ENCODE measurements at places on chromosomes 6 and 20.

GRCh38 chr6:28167068-28167467 is 25.4 kb downstream of the ZKSCAN8 start:
- no peak for DNase-seq

- DNase-seq, result peak; percentile 48
Observed at GRCh38 chr20:50023116-50023805, 40.5 kb downstream of the SNAI1 start.

DNA sequence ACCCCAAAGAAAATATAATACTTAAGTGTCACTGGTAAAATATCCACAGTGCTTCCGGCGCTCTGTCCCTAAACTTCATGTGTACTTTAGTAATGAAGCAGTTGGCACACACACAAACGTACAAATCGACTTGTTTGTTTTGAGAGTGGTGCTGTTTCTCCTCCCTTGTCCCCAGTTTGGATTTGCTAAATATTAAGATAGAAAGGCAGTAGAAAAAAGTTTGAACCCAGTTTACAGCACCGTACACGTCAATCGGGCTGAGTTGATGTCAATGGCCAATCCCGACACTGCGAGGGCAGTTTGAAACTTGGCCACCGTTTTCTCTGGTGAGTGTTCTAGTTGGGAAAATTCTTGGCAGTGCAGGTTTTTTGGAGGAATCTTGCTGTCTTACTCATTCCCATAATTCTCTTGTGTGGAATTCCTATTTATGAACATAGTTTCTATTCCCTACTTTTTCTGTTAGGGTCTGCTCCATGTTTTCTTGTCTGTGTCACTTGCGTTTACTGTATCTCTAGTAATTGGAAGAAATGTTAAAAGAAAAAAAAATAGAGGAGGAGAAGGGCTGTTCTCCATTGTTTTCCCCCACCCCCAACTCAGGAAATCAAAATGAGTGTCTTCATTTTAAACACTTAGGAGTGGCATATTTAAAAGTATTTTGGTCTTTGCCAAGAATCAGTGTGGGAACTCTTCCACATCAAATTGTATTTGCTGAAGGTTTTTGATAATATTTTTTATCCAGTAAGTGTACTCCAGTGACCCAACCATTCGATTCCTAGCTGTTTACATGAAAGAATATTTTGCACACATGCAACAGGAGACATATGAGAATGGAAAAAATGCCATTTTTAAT is 72.3 kb downstream of the OR2B2 start:
- DNase-seq, result peak; percentile 66

DNA sequence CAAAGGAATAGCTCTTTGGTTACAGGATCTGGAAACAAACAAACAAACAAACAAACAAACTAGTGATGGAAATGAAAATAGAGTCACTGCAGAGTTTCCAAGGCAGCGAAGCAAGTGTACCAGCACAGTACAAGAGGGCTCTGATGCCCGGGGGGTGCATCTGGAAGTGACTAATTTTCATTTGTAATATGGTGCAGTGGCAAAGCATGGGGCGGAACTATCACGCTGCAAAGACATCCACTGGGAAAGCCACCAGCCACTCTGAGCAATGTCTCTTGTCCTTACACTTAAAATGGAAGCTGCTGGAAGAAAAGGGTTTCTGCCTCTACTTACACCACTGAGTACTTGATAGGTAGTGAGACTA is 44.4 kb upstream of the NEDD9 start:
- DNase-seq, result no peak

- DNase-seq, result peak; percentile 27
Observed at GRCh38 chr6:14012313-14013030, 87.7 kb downstream of the RNF182 start.

GRCh38 chr20:25056690-25057233 is 1.2 kb downstream of the ACSS1 start:
- no peak for DNase-seq

GRCh38 chr6:127272576-127272975 is 5.9 kb downstream of the RNF146 start:
- no peak for DNase-seq

DNA sequence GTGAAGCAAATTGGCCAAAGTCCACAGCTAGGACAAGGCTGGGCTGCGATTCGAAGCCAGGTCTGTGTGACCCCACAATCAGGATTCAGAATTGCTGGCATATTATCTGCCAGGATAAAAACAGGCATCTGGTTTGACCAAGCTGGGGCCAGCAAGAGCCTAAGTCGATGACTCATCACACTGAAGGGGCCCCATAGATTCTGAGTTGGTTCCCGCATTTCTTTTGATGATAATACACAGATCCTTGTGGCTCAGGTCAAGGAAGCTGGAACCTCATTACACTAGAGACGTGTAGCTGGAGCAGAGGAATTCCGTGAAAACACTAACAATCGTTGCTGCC is 6.5 kb downstream of the KCNB1 start:
- DNase-seq, result peak; percentile 56

GRCh38 chr6:136016228-136017225 is 165.0 kb downstream of the PDE7B start:
- no peak for DNase-seq

- no peak for DNase-seq
Observed at GRCh38 chr6:113326781-113327180, 530.4 kb upstream of the MARCKS start.

- peak; percentile 35 for DNase-seq
Observed at GRCh38 chr6:108741331-108741989, 106.8 kb upstream of the ARMC2 start.

DNA sequence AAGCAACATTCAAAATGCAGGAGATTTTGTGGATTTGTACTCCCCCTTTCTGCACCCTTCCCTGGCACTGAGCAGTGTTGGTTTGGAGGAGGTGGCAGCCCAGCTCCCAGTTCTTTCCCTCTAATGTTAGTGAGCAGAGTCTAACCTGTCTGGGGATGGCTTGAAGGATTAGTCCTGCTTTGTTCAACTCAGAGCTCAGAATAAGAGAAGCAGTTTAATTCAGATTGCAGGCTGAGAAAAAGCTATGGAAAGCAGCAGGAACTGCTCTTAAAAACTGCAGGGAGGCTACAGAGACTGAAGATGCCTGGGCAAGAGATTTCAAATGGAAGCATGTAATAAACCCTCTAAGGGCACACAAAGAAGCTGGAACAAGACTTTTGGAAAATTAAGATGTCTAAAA is 223.4 kb upstream of the GGTLC1 start:
- no peak for DNase-seq

- DNase-seq, result no peak
Observed at GRCh38 chr20:8527998-8528723, 396.1 kb downstream of the PLCB1 start.

- peak; percentile 30 for DNase-seq
Observed at GRCh38 chr6:15444081-15444731, 198.3 kb downstream of the JARID2 start.

GRCh38 chr6:17930321-17930993 is 57.0 kb downstream of the KIF13A start:
- no peak for DNase-seq

- DNase-seq, result no peak
Observed at GRCh38 chr6:121503589-121503991, 68.1 kb downstream of the GJA1 start.

DNA sequence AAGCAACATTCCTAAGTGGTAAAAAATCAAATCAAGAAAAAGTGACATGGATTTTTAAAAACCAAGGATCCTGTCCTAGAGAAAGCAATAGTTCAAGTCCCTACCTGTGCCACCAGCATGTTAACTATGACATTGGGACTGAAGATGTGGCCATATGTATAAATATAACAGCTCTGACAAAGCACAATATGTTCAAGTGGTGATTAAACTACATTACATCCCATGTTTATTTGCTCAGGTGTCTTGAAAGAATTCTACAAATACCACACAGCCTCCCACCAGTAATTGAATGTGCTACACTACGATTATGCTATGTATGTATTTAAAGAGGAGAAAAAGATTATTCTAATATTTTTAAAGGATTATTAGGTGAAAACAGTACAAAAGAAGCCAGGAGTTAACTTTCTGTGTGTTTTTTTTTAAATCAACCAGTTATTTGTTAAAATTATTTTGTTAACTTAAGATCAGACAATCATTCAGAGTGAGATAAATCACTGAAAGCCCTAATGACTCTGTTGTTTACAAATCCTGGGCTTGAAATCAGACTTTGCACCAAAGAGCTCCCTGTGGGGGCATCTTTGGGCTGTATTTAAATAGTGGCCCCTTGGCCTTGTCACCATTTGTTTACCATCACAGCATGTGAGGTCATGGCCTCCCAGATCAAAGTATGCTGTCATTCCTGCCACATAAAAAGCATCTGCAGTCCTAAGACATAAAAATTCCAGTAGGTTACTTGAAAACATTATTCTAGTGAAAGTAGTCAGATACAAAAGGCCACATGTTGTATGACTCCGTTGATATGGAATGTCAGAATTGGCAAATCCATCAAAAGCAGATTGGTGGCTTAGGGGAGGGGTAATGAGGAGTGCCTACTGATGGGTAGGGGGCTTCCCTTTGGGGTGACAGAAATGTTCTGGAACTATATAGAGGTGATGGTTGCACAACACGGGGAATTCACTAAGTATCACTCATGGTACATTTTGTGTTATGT is 17.1 kb downstream of the TTLL2 start:
- no peak for DNase-seq

DNA sequence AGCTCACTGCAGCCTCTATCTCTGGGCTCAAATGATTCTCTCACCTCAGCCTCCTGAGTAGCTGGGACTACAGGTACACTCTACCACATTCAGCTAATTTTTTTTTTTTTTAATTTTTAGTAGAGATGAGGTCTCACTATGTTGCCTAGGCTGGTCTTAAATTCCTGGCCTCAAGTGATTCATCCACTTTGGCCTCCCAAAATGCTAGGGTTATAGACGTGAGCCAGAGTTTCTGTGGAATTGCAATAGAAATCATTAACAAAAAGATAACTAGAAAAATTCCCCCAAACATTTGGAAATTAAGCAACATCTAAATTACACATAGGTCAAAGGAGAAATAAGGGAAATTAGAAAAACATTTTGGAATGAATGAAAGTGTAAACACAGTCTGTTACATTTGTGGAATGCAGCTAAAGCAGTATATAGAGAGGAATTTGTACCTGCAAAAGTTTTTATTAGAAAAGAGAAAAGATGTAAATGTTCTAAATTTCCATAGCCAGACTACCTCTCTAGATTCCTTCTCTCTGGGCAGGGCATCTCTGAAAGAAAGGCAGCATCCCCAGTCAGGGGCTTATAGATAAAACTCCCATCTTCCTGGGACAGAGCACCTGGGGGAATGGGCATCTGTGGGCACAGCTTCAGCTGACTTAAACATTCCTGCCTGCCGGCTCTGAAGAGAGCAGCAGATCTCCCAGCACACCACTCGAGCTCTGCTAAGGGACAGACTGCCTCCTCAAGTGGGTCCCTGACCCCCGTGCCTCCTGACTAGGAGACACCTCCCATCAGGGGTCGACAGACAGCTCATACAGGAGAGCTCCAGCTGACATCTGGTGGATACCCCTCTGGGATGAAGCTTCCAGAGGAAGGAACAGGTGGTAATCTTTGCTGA is 51.3 kb downstream of the ATRN start:
- no peak for DNase-seq

- no peak for DNase-seq
Observed at GRCh38 chr6:143061597-143062385, 1.1 kb downstream of the AIG1 start.

DNA sequence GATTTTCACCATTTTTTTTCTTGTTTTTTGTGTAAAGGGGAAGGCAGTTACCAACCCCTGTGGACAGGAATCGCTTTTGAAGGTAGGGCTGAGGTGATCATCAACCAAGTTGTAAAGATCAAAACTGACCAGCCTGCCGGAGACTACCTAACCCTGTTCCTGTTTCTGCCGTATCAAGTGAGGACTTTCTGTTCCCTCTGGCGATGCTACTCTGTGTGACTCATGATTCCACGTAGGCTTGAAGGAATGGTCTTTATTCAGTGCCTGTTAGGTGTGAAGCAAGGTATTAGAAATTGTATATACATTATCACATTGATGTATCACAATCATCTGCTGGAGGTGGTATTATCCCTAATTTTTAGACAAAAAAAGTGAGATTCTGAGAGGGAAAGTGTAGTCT is 161.3 kb downstream of the SOX4 start:
- DNase-seq, result peak; percentile 80

DNA sequence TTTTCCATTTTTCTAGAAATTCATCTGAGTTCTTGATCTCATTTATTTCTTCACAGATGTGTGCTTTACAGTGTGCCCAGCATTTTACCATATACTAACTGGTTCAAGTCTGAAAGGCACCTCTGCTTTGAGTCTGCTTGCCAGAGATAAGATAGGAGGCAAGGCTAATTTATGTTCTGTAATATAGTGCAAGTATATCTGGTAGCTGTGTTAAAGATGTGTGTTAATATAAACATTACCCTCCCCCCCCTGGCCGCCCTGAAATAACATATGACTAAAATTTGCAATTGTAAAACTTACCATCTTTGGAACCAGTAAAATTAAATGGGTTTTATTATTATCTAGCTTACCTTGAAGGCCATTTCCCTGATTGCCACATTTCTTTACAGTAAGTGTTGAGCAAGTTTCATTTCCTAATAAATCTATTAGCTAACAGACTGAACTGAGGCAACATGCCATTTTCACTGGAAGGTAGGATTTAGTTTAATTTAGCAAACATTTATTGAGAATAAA is 2.7 kb downstream of the FBXO9 start:
- DNase-seq, result no peak

GRCh38 chr6:154515826-154516225 is 5.3 kb upstream of the CNKSR3 start:
- no peak for DNase-seq

DNA sequence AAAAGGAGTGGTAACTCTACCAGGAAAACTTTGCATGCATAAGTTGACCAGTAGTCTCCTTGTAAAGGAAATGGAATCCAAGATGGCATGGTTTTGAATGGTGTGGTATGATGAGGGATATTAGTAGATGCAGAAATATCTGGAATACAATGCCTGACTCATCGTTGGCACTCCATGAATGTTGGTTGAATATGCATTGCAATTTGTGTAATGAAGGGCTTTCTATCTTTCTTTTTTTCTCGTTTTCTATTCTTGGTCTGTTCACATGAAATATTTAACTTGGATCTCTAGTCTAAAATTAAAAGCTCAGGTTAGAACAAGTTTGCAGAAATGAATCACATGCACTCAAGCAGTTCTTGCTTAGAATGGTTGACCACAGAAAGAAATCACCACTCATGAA is 277.3 kb upstream of the PRND start:
- no peak for DNase-seq

DNA sequence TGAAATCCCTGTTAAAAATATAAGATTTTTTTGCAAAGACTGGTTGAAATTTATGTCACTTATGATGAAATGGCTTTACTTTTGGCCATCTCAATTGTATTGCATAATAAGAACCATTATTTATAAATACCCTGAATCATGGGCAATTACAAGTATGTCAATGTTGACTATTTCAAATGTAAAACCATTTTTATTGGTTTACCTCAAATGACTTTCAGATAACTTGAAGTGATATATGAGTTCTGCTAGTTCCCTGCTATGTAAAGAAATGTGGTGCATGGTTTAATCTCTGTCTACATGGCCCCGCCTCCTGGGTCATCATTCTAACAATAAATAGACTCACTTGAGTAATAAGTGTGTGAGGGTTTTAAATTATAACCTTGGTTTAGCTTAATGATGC is 275.6 kb upstream of the PREP start:
- DNase-seq, result no peak
